ENCODE measurements at places on chromosomes 5 and 9.

DNA sequence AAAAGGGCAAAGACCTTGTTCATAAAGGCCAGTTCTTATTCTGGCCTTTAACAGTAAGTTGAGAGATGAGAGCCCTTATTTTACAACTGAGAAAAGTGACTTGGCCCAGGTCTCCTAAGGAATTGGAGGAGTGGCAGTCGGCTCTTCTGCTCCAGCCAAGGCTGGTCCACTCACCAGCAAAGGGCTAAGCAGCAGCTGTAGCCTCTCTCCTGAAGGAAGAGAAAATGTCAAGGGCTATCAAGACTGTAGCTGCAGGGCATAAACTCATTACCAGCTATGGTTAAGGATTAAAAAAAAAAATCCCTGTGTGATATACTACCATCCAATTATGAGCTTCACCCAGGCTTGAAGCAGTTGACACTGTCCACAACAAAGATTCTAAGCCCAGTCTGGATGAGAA, 138.6 kb upstream of the RAD23B start:
- DNase-seq, result no peak

DNA sequence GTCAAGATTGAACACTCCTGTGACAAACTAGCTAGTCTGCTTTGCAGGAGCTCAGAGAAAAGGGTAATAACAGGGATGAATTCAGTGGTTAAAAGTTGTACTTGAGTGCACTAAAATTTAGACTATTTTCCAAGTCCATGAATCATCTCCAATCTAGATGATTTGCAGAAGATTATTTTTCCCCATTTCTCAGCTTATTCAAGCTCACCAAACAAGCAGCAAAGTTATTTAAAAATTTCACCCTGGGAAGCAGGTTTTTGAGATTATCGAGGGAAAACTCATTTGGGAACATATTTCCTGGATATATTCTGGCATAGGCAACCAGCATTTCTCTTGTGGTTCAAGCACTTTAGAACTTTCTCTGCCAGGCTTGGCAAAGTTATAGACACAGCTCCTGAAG, 311.4 kb downstream of the TLE1 start:
- no peak for DNase-seq

- DNase-seq, result no peak
Observed at GRCh38 chr5:111781200-111781599, 24.2 kb upstream of the NREP start.

DNA sequence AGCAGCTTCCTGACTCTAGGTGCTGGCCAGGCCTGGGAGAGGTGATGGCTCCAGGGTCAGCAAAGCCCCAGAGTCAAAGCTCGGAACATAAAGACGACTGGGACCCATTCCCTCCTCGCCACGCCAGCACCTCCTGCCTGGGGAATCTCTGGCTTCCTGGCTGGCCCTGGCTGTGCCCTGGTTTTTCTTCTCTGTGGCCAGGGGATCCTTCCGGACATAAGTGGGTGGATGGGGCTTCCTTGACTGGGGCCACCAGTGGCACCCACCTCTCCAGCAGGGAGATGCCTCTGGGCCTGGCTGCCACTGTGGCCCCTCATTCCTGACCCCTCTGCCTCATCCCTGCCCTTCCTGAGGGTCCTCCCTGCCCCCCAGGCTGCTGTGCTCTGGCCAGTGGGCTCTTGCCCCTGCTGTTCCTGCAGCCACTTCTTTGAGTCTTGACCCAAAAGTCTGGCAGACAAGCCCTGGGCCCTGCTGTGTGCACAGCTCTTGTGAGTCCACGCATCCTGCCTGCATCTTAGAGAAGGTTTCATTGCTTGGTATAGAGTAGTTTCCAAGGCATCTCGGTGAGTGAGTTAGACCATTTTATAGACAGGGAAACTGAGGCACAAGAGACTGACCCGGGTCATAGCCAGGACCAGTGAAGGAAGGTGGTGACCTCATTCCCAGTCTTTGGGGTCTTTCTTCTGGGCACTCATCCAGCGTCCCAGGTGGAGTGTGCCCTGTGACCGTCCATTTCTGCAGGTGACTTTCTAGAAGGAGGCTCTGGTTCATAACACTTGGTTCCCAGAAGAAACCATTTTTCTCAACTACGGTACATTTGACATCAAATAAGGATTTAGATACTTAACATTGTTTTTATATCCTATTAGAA, 17.3 kb upstream of the LPCAT1 start:
- no peak for DNase-seq

DNA sequence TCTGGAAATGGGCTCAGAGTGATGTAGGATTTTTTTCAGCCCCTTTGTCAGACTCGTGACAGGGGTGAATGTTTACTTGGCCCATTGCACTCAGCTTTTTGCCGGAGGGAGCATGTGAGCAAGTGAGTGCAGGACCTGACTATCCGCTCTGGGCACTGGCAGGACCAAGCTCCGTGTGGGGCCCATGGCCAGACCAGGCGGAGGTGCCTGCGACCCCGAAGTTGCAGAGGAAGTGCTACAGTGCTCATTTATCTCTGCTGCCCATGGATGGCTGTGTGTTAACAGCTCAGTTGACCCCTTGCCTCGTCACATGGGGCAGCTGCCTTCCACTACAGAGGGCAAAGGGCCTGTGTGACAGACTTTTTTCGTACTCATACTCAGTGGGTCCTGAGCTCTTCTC, 744.3 kb downstream of the IRX1 start:
- DNase-seq, result no peak

DNA sequence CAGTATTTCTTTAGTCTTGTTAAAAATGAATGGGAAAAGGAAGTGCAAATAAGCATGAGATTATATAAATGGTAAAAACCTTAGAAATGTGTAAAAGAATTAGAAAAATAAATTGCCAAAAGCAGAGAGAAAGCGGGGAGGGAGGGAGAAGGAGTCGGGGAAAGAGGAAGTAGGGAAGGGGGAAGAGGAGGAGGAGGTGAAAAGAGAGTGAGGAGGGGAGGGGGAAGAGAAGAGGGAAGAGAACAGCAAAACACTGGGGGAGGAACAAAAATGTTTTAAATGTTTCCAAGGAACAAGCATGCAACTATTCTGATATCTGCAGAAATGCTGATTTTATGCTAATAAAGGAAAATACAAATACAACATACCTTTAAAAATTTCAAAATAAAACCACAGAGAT, 317.5 kb downstream of the PIK3R1 start:
- DNase-seq, result no peak

DNA sequence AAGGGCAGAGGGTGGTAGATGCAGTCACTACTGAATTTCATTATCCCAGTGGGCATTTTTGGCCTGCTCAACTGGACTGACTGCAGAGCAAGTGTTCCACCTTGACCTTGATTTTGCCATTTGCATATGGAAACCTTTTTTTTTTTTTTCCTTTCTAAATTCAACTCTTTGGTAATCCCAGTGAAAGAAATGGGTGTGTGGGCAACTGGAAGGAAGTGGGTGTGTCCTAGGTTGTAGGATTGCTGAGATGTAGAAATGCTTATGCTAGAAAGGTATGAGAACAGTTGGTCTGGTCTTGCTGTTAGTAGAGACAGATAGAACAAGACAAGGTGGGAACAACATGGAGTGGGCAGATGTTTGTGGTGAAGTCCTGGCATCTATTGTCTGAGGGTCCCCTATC, 7.8 kb upstream of the IL12B start:
- no peak for DNase-seq
